ENCODE measurements at places on chromosomes 2 and 18.

- DNase-seq, result no peak
These were observed 205.5 kb downstream of the TGIF1 start for GRCh38 chr18:3655254-3656050.

DNA sequence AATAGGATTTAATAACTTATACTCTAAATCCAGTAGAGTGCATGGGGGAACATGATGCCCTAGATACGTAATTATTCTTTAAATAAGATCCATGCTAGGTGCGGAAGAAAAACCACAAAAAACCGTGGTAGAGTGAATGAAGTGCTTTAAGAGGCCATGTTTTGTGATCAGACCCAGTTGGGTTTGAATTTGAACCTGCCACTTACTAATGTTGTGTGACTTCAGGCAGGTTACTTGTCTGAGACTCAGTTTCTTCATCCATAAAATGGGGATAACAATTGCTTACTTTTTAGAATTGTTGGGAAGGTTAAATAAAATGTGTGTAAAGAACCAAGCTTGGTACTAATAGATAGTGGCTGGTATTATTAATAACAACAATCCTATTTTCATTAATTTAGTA, 17.2 kb downstream of the MIB1 start:
- DNase-seq, result no peak

DNA sequence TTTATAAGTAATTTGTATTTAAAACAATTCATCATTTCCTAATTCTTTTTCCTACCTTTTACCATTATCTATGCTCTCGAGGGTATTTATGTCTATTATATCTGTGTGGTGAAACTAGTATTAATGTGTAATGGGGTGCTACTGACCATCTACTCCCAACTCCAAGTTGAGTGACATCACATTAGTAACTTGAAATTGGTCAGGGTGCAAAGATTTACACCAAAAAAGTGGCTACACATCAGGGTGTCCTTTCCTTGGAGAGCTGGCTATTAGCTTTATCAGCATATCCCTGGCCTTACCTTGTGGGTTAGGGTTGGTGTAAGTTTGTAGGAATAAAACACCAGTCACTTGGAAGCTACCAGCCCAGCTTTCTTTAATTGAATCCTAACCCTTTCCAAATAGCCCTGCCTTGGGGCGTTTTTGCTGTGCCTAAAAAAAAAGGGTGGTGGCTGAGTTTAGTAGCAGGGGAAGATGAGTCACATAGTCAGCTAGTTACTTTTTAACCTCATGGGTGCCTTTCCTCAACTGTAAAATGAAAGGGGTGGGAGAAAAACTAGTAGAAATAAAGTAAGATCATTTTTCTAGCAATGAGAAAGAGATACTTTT, 14.0 kb downstream of the ANXA4 start:
- no peak for DNase-seq

GRCh38 chr2:96116879-96117533, 635 bp upstream of the ADRA2B start:
- DNase-seq, result peak; percentile 68

- DNase-seq, result no peak
These were observed 432.2 kb upstream of the TRIB2 start for GRCh38 chr2:12284487-12284886.

DNA sequence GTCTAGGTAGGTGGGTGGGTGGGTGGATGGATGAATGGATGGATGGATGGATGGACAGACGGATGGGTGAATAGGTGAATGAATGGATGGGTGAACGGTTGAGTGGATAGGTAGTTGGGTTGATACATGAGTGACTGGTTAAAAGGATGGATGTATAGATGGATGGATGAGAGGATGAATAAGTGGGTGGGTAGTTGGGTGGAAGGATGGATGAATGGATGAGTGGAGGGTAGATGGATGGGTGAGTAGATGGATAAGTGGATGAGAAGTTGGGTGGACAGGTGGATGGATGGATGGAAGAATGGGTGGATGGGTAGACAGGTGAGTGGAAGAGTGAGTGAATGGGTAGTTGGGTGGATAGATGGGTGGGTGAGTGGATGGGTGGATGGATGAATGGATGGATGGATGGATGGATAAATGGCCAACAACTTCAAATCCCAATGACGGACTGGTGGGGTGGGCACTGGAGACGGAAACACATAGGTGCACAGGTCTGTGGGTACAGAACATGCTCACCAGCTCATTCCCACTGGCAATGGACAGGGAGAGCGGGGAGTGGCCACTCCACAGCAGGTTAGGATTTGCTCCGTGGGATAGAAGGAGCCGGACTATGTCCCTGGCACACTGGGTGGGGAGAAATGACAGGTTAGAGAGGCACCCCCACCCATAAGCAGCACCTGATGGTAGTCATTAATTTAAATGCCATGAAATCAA, 48.8 kb downstream of the ANKMY1 start:
- DNase-seq, result no peak

DNA sequence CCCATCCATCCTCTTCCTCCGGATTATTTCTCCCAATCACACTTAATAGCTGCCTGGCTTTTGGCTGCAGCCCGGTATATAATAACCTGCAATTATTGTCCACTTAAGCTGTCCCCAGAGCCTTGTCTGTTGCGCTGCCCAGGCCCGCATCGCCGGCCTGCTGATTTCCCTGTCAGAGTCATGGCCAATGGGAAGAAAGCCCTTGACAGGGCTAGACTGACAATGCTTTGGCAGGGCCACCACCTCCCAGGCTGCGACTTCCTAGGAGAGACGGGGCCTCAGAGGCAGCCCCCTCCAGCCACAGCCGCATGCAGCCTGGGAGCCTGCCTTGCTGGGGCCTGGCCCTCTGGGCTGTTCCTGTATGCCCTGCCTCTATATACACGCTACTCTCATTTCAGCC, 10.0 kb upstream of the CELF4 start:
- no peak for DNase-seq

DNA sequence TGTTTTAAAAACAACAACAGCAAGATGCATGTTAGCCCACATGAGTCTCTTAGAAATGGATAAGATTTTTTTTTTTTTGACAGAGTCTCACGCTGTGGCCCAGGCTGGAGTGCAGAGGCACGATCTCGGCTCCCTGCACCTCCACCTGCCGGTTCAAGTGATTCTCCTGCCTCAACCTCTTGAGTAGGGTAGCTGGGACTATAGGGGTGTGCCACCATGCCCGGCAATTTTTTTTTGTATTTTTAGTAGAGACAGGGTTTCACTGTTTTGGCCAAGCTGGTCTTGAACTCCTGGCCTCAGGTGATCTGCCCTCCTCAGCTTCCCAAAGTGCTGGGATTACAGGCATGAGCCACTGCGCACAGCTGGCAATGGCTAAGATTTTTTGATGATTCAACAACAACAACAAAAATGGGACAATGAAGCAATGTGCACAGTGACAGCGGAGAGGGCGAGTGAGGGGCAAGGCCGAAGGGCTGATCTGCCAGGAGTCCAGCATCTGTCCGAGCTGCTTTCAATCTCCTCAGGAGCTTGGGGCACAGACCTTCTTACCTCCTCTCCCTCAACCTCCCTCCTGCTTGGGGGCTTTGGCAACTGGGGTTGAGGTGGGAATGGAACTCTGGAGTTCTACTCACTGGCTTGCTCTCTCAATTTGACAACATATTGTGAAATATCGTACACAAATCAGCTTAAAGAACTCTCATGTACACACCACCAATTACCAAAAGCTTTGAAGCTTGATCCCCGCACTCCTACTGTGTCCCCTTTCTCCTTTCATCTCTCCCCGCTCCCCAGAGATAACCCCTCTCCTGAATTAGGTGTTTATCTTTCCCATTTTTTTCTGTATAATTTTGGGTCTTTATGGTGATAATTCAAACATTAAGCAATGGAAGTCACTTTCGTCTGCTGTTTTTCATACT, 3.4 kb downstream of the ABCG8 start:
- DNase-seq, result no peak

- DNase-seq, result no peak
These were observed 349.7 kb downstream of the ZEB2 start for GRCh38 chr2:144170179-144170578.

DNA sequence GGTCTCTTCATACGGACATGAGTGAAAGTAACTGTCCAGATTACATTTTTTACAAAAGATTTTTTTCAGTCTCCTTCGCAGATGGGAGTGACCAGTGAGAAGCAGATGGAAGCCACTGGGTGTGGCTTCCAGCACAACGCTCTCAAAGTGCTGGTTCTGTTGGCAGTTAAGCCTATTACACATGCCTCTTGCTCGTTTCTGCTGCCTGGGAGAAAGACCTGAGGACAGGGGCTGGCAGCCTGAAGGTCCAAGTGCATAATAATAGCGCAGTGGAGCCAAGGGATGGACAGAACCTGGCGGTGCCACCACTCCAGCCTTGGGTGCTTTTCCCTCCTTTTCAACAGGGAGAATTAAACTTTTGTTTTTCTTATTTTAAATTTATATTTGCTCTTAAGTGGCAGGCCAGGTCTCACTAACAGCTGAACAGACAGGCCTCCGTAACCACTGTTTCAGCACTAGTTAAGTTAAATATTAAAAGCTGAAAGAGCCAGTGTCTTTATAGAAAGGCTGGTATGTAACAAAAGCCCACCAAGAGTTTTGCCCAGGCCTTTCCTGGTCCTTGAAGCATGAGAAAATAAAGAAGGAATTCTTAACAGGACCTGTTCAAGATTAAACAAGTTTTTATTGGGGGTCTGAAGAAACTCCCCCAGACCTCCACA, 1.2 kb upstream of the SKA1 start:
- DNase-seq, result no peak
